Stimulated activated CD4-positive, alpha-beta T cell treated with anti-CD3 and anti-CD28 coated beads, Interleukin-2, amount 100 ng/mL, for 48 hours (primary cell): ENCODE measurements at places on chromosomes 3 and 15.

- DNase-seq: peak; percentile 9
These were observed 522 bp downstream of the MED12L start for GRCh38 chr3:151085889-151086483.

- no peak for DNase-seq
These were observed 46.1 kb upstream of the TUSC7 start for GRCh38 chr3:116663161-116664110.

- DNase-seq: no peak
These were observed 20.0 kb downstream of the SLC35G2 start for GRCh38 chr3:136838641-136839555.

- DNase-seq: no peak
These were observed 243.6 kb downstream of the ATP8B4 start for GRCh38 chr15:49875392-49875791.

GRCh38 chr3:57933602-57934001 lies 74.6 kb upstream of the FLNB start:
- DNase-seq: no peak

- DNase-seq: no peak
These were observed 53.6 kb downstream of the FEZF2 start for GRCh38 chr3:62319570-62320243.

GRCh38 chr3:63644212-63644797 lies 8.2 kb upstream of the SNTN start:
- DNase-seq: no peak

DNA sequence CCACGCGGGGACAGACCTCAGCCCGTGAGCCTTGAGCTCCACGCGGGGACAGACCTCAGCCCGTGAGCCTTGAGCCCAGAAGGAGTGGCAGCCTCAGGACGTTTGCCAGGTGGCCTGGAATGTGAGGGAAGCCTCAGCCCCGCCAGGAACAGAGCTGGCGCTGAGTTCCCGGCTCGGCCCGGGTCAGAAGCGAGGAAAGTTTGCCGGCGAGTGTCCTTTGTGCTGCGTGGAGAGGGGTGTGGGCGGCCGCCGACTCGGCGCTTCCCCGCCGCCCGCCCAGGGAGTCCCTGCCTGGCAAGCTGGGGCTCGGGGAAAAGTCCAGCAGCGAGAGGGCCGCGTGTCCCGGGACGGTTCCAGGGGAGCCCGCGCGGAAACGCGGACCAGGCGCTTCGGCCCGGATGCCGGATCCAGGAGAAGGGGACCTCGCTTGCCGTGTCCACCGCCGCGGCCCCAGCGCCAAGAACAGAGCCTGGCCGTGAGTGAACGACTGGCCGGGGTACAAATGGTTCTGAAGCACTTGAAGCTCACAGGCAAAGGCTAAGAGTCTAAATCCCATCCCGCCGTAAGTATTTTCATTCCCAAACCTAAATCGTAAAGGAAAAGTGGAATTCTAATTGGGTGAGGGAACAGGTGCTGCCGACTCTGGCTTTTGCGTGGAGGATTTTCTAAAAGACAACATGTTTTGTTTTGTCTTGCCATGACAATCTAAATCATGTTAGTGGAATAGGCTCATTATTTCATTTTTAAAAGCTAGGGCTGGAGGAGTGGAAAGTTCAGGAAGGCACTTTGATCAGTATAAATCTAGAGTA lies 1.7 kb downstream of the LRRN1 start:
- no peak for DNase-seq

DNA sequence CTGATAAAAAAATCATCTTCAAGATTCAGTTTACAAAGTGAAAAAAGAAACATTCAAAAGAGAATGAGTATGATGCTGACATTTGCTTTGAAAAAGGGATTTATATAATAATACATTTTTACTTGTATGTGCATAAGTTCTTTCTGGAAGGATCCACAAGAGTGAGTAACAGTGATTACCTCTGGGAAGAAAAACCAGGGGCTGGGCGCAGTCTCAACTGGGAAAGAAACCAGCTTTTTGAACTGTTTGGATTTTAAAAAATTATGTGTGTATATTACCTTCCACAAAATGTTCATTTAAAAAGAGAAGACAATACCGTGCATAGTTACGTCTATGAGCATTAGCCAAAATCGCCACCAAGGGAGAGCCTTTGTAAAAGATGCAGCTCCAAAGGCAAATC lies 1.3 kb downstream of the CLEC3B start:
- no peak for DNase-seq

- DNase-seq: no peak
These were observed 97.8 kb downstream of the SQOR start for GRCh38 chr15:45732662-45733061.

DNA sequence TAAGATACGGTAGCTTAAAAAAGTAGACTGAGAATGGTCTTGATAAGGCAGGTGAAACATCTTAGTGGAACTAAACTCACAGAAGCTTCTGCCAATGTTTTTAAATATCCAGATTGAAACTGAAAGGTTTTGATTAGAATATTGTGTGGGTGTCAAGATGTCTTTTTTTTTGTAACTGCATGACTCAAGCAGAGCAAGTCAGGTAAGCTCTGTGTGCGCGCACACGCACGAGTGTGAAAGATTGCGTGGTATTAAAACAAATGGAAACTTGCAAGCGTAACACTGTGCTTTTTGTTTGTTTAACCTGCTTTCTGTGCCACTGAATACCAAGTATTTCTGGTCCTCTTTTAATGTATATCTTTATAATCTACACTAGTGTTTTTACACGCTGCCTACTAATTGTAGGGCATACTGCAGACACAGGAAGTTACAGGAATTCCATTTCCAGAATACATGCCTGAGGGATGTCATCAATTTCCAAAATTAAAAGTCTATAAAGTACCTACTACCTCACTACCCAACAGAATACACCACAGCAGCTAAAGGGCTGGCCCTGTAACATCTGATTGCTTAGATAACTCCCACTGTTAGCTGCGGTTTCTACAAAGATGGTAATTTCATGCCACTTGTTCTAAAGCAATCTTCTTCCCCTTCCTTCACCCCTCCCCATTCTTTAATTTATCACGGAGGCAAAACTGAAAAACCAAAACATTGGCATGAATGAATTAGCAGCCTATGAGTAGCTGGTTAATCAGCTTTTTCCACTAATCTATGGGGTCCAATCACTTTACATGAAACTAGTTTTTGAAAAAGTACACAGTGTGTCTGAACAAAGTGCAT lies 472.8 kb downstream of the SHQ1 start:
- DNase-seq: peak; percentile 13

DNA sequence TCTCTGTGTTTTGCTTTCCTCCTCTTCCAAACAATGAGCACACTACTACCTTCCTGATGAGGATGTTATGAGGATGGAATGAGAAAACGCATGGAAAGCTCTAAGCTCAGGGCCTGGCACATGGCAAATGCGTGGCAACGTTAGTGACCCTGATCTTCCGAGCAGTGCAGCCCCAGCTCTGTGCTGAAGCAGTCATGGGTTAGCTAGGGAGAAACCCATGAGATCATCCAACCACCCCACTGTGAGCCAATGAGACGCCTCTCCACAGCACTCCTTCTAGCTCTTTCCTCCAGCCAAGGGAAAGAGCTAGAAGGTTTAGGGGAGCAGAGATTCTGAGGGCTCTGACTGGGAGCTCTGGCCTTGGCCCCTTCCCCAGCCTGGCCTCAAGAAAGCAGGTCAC lies 4.5 kb downstream of the CPN2 start:
- no peak for DNase-seq

- DNase-seq: no peak
These were observed 35.0 kb upstream of the ABHD17C start for GRCh38 chr15:80660119-80660518.

- DNase-seq: no peak
These were observed 1185.8 kb upstream of the ALCAM start for GRCh38 chr3:104180906-104181305.

DNA sequence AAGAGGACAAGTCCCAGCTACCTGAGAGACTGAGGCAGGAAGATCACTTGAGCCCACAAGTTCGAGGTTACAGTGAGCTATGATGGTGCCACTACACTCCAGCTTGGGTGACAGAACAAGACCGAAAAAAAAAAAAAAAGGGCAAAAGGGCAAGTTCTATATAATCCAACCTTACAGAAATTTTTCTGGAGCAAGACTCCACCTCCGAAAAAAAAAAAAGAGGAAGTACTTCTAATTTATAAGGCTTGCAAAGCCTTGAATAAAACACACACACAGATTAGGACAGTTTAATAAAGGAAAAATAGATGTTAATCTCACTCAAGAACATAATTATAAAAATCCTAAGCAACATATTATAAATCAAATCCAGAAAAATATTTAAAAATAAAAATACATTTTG lies 14.4 kb upstream of the XYLB start:
- no peak for DNase-seq

GRCh38 chr3:184880276-184881019 lies 68.5 kb downstream of the VPS8 start:
- no peak for DNase-seq

GRCh38 chr3:126524429-126524988 lies 554 bp downstream of the CHST13 start:
- no peak for DNase-seq

DNA sequence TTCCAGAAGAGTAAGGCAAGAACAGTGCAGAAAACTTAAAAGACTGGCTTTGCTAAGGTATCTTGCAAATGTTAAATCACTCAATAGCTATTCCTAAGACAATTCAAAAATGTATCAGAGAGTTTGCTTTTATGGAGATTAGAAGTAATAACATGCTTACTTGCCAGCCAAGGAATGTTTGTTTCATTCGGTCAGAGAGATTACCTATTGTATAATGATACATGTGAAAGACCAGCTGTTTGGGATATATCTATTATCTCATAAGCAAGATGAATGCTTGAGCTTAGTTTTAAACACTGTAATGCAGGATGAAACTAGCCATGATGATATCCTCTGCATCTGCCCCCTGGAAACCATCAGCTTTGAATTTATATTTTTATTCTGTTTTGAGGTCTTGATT lies 70.7 kb downstream of the MAP2K5 start:
- no peak for DNase-seq

- no peak for DNase-seq
These were observed 36.4 kb downstream of the MB21D2 start for GRCh38 chr3:192881159-192881786.

DNA sequence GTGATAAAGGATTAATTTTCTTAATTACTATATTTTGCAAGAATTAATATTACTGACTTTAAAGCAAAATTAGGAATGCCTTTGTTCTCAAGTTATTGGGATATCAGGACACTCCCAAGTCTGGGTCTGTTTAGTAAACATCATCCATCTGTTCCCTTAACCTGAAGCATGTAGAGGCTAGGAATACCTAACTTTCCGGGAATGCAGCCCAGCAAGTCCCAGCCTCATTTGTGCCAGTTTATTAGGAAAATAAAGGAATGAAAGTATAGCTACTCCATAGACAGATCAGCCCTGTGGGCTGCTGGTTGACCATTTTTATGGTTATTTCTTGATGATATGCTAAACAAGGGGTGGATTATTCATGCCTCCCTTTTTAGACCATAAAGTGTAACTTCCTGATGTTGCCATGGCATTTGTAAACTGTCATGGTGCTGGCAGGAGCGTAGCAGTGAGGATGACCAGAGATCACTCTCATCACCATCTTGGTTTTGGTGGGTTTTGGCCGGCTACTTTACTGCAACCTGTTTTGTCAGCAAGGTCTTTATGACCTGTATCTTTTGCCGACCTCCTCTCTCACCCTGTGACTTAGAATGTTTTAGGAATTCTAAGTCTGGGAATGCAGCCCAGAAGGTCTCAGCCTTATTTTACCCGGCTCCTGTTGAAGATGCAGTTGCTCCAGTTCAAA lies 540.2 kb downstream of the NAALADL2 start:
- DNase-seq: no peak

DNA sequence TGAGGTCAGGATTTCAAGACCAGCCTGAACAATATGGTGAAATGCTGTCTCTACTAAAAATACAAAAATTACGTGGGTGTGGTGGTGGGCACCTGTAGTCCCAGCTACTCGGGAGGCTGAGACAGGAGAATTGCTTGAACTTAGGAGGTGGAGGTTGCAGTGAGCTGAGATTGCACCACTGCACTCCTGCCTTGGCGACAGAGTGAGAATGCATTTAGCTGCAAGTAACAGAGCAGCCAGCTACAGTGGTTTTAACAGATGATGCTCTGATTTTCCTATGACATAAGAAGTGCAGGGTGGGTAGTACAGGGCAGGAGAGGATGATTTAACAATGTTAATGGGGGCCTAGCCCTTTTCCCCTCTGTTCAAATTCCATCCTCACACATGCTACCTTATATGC lies 267.9 kb downstream of the RPLP1 start:
- DNase-seq: no peak

DNA sequence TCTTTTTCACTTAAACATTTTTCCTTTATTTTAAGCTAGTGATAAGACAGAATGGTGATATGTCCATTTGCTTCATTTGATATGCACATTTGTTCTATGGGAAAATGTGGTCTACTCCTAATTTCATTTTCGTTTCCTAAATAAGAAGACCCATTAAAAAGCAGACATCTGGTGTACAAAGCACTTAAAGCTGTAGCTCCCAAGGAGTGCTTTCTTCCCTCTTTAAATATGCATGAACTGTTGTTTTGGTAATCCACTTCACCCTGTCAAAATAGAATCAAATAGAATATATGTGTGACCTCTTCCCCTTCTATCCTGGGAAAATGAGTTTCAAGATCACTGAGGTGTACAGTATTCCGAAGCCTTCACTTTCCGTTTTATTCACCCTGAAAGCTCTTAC lies 182.8 kb downstream of the ROBO2 start:
- DNase-seq: no peak

GRCh38 chr3:71783152-71783551 lies 1.8 kb downstream of the PROK2 start:
- no peak for DNase-seq

DNA sequence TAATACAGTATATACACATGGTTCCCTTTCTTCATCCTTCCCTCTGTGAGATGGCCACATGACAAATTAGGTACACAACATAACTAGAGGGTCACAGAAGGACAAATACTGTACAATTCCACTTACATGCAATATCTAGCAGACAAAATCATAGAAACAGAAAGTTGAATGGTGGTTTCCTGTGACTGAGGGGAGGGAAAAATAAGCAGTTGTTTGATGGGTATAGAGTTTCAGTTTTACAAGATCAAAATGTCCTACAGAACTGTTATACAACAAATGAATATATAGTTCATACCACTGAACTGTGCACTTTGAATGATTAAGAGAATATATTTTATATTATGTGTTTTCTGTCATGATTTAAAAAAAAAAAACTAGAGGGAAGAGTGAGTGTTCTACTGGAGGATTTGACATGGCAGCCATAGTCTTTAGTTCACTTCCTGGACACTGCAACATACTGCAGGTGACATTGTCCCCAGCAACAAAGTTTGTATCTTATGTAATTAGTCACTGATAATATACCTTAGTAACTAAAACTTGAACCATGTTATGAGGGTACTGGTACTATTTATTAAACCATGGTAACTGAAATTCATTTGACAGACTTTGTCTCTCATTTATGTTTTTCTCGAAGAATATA lies 37.2 kb downstream of the CCDC54 start:
- DNase-seq: no peak
